Occipital lobe (tissue), 3 donors: ENCODE measurements at places on chromosomes 2 and 18.

DNA sequence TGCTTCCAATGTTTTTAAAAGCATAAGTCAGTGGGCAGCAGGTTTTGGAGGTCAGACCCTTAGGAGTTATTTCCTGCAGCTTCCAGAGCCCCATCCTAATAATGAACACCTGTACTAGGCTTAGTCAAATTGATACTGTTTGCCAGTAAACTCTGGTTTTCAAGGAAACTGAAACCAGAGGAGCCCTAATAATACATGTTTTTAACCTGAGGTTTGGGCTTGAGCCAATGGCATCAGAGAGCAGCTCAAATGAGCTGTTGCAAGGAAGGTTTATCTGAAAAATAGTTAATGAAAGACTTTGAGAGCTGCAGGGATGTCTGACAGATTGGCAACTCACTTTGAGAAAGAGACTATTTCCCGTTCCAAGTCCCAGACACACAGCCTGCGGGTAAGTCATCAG, 54.6 kb downstream of the DCC start:
- DNase-seq: no peak

- no peak for DNase-seq
Observed at GRCh38 chr18:66344227-66344626, 259.7 kb downstream of the CDH19 start.

- DNase-seq: no peak
Observed at GRCh38 chr2:197149546-197149945, 161.0 kb downstream of the ANKRD44 start.

GRCh38 chr2:200447139-200447855, 62.6 kb downstream of the KCTD18 start:
- no peak for DNase-seq

- DNase-seq: no peak
Observed at GRCh38 chr18:11369556-11369955, 220.2 kb upstream of the PIEZO2 start.
